AG08395 (cell line): ENCODE measurements at places on chromosomes 4 and X.

DNA sequence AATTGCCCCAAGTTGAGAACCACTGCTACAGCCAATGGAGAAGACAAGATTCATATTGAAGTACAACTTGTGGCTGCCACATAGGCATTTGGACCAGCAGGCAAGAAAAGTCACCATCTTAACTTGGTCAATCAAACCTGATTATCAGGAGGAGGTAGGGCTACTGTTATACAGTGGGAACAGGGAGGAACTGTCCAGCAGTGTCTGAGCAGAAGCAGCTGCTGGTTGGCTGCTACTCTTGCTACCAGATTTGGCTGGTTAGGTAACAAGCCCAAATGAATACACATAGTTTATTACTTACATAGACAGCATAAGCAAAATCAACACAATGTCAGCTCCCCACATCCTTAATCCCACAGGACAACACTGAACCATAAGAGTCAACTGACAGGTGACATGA lies 39.4 kb downstream of the ATP1B4 start:
- no peak for DNase-seq

- no peak for DNase-seq
These were observed 2.3 kb downstream of the PF4V1 start for GRCh38 chr4:73855406-73855805.

- no peak for DNase-seq
These were observed 70.3 kb downstream of the RAB28 start for GRCh38 chr4:13413729-13414437.

DNA sequence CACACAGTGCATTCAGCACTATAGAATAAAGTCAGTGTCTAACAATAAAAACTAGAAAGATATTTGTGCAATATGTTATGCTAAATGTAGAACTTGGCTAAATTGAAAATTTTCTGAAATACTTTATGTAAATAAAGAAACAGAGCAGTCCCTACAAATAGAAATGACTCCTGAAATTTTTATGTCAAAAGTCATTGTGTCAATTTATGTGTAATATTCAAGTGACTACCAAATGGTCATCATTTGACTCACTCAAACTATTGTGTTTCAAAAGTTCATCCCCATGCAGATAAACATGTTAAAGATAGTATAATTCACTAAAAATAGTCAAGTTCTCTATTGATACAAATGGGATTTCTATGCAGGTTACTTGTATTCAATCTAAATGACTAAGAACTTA lies 17.9 kb downstream of the LRBA start:
- DNase-seq = no peak

DNA sequence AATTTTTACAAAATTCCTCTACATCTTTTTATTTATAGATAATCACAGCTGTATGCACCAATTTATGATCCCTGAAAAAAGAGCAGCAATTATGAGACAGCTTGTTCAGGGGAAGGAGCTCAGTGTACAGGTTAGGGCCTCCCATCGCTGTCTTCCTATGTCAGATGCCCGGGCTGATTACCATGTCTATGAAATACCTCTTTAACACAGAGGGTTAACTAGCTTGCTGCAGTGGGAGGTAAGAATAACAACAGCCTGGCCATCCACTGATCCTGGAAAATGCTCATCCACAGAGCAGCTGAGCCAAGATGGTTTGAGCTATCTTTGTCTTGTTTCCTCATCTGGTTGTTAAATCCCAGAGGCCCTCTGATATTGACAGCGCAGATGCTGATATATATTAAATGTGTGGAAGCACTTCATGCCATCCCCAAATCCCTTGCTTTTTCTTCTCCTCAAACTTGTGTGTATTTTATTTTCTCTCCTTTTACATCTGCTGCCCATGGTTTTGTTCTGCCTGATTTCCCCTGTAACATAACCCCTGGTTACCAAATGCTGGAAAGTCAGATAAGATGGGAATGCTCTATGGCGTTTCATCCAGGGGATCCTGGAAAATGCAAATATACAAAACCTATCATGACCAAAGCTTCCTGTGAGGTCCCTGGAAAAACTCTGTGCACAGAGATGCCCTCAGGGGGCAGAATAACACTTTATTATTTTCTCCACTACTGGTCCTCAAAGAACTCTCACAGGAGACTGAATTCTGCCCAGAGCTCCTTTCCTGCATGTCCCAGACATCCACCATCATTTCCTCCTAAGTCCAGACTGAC lies 85.8 kb upstream of the PUDP start:
- peak; percentile 7 for DNase-seq

- DNase-seq = no peak
These were observed 105.0 kb downstream of the PTTG2 start for GRCh38 chr4:38065176-38065575.

- DNase-seq = no peak
These were observed 108.1 kb upstream of the PAQR3 start for GRCh38 chr4:79047316-79047715.

GRCh38 chrX:30798810-30799209 lies 90.2 kb downstream of the TAB3 start:
- DNase-seq = no peak

GRCh38 chr4:82585690-82586435 lies 24.1 kb upstream of the TMEM150C start:
- no peak for DNase-seq

DNA sequence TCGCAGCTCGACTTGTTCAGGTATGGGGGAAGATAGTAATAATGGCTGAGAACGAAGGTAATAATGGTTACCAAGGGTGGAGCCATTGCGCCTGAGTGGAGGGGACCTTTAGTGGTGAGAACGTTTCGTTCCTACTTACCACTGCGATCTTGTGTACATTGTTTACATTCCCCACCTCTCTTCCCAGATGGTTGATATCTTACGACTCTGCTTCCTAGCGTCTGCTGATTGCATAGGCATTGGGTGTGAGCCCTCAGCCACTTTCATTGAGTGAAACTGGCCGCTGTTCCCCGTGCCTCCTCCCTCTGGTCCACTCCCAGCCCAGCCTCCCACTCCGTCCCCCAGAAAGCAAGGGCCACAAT lies 850 bp downstream of the IGBP1 start:
- peak; percentile 3 for DNase-seq

GRCh38 chrX:38214551-38215531 lies 5.8 kb downstream of the SRPX start:
- DNase-seq = peak; percentile 48

- no peak for DNase-seq
These were observed 85.0 kb downstream of the CLNK start for GRCh38 chr4:10599574-10599973.

DNA sequence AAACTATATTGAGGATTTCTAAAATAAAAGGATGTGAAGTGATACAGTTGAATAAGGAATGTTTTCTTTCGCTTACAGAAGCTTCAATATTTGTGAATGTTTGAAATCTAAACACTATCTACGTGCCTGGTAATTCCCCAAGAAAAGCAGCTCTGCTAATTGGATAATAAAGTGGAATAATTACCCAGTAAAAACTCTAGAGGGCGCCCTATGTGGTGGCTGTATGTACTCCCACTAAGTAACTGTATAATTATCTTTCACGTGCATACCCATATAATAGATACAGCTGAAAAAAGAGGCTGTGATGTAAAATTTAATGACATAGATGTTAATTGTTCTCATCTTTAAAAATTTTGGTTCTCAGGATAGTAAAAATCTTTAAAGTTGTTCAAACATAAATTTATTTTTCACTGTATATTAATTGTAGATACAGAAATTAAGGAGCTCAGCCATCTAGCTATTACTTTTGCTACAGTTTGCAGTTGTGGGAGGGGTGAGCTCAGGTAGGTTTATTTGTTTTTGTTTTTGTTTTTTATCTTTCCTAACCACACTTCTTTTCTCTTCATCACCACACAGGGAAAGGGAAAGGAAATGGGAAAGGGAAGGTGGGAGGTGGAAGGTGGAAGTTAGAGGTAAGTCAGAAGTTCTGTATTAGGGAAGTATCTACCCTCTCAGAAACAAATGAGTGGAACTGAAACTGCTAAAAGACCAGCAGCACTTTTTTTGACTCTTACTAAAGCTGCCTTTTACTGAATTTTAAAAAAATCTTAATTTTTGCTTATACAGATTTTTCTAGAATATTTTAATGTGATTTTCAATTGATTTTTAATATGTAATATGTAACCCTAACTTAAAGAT lies 151.7 kb upstream of the RPS6KA6 start:
- peak; percentile 38 for DNase-seq

GRCh38 chr4:146023334-146023967 lies 84.8 kb upstream of the ZNF827 start:
- DNase-seq = no peak

DNA sequence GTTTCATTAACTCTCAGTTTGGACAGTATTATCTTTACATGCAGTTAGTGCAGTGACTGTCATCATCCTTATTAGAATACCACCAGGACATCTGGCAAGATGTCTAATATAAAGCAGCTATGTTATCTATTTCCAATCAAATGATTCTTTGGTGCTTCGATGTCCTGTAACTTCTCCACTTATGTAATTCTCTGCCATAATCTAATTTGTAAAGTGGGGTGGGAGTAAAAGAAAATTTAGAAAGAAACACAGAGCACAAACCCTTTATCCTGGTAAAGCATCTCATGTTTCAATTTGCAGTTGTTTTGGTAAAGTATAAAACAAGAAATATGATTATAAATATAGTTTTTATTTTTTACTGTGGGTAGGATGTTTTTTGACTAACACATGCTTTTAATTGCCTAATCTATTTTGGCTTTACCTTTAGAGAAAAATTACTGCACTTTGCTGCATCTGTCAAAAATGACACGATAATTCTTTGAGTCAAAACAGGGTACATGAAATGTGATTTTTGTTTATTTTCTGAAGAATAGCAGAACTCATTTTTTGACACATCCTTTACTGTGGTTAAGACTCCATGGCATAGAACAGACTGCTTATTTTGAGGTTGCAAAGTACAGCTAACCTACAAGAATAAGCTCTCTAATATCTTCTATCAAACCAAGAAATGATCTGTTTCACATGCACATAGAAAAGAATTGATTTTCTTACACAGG lies 382.9 kb downstream of the RPA4 start:
- no peak for DNase-seq

- no peak for DNase-seq
These were observed 58.6 kb downstream of the DCK start for GRCh38 chr4:71052034-71052433.

- no peak for DNase-seq
These were observed 63.0 kb downstream of the SEC24D start for GRCh38 chr4:118772767-118773428.

DNA sequence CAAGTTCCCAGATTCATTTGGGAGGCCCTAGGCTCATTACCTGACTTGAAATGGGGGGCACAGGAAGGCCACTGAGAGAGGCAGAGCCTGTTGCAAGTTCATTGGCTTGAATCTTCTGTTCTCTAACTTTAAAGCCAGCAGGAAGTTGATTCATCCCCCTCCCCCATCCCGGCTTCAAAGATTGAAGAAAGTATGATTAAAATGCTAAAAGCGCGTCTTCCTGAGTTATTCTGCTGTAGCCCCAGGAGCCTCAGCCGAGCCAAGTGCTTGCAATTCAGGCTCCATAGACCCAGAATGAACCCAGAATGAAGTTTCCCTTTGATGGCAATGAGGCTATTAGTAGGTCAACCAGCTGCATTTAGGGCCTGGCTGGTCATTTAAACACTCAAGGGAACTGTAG lies 14.7 kb downstream of the CHST7 start:
- peak; percentile 22 for DNase-seq

GRCh38 chr4:121684561-121684960 lies 12.2 kb downstream of the ANXA5 start:
- DNase-seq = no peak

GRCh38 chr4:13957871-13958270 lies 330.3 kb upstream of the BOD1L1 start:
- DNase-seq = no peak

DNA sequence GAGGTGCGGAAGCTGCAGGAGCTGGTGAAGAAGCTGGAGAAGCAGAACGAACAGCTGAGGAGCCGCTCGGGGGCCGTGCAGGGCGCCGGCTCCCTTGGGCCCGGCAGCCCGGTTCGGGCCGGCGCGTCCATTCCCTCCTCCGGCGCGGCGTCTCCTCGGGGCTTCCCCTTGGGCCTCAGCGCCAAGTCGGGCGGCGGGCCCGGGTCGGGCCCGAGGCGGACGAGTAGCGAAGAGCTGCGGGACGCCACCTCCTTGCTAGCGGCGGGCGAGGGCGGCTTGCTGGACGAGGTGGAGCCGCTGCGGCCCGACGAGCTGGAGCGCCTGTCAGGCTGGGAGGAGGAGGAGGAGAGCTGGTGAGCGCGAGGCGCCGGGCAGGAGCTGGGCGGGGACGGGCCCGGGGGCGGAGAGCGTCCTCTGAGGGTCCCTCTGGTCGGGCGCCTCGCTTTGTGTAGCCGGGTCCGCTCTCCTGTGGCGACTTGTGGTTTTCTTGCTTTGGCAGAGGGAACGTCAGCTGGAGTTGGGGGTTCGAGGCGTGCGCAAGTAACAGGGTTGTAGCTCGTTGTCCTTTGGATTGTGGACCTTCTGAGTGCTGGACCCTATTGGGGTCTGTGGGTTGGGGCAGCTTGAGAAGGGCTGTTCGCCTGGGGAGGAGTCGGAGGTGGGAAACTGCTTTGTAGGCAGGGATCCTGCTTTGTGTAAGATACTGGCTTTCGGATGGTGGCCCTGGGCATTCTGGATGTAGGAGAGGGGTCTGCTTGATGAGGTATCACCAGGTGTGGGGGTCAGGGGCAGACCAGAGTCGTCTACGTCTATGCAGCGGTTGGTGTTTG lies 662 bp downstream of the SLAIN2 start:
- DNase-seq = peak; percentile 31

GRCh38 chrX:24702362-24703184 lies 8.9 kb downstream of the POLA1 start:
- DNase-seq = no peak

- DNase-seq = no peak
These were observed 10.6 kb downstream of the NYX start for GRCh38 chrX:41457613-41458192.

DNA sequence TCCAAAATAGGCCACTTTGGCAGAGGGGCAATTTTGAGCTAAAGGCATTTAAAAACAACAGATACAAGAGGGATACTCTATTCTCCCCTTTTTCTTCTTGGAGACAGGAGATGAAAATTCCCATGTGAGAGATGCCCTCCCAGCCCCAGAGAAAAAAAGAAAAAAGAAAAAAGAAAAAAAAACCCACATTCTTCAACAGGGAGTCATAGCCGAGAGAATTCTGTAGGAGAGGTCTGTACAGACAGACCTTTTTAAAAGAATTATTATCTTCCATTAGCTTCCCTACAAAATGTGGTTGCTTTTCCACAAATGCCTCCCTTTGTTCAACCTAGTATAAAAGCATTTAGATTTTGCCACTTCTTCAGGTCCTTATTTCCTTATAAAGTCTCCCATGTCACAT lies 89.9 kb downstream of the SPCS3 start:
- DNase-seq = peak; percentile 32

- no peak for DNase-seq
These were observed 465.5 kb upstream of the CTSO start for GRCh38 chr4:156419080-156419685.

GRCh38 chr4:128176643-128177042 lies 111.0 kb downstream of the PGRMC2 start:
- DNase-seq = no peak

DNA sequence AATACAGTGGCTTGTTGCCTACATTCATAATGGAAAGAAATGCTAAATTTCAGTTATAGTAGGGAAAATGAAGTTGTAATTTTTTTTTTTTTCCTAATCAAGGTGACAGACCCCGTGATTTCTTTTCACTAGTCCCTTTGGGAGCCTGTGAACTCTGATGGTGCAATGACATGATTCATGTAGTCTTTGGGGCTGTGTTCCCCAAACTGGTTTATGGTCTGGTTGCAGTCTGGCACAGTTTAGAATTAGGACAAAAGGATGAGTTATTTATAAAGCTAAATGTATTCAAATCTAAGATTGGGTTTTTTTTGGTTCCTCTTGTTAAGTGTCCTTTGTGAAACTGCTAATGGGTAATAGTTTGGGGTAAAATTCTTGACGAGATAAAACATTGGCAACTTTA lies 66.0 kb downstream of the REPS2 start:
- no peak for DNase-seq
